ENCODE measurements at places on chromosomes 6 and 20.

DNA sequence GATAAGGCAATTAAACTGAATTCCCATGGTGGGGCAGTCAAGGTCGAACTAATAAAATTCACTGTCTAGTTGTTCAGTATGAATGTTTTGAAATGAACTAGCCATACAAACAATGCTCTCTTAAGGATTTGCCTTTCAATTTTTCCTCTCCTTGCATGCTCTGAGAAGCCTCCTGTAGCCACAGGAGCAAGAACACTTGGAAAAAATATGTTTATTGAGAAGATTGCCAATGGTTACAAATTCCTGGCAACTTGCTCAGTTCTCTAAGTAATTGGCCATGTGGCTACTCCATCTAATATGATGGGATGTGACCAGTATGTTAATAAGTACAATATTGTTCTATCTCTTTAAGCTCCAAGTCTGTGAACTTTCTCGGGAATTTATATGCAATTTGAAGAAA is 49.4 kb downstream of the FUT9 start:
- DNase-seq = no peak

GRCh38 chr6:170473301-170473717 is 79.8 kb downstream of the PSMB1 start:
- no peak for DNase-seq

- no peak for DNase-seq
Measured at GRCh38 chr20:49245921-49246740, 26.9 kb downstream of the DDX27 start.

DNA sequence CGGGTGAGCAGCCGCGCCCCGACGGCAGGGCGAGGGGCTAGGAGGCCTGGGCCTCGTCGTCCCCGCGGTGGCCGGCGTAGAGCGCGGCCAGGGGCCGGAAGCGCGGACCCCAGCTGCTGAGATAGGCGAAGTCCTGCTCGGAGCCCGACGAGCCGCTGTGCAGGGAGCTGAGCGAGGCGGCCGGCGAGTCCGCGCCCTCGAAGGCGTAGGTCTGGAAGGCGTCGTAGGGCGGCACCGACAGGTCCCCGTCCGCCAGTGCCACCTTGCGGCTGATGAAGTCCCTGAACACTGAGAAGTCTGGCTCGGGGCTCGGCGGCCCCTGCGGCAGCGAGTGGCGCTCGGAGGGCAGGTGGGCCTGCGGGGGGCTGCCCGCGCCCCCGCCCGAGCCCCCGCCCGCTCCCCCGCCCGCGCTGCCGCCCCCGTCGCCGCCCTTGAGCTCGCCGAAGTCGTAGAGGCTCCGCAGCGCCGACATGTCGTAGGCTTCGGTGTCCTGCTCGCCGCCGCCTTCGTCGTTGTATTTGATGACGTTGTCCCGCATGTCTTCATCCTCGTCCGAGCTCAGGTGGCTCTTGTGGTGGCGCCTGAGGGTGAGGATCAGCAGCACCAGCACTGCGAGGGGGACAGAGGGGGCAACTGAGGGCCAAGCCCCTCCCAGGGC is 56.5 kb downstream of the CD40 start:
- peak; percentile 38 for DNase-seq

Measured in activated CD8-positive, alpha-beta memory T cell treated with anti-CD3 and anti-CD28 coated beads for 4 hours (primary cell).